ENCODE measurements at places on chromosomes 7 and 10. TPM values are rescaled to one million over a fixed set of nuclear protein-coding genes. Genes with fewer than 3 reads are reported as not detected.

Gene MYL10
- total RNA-seq: not detected

DNA sequence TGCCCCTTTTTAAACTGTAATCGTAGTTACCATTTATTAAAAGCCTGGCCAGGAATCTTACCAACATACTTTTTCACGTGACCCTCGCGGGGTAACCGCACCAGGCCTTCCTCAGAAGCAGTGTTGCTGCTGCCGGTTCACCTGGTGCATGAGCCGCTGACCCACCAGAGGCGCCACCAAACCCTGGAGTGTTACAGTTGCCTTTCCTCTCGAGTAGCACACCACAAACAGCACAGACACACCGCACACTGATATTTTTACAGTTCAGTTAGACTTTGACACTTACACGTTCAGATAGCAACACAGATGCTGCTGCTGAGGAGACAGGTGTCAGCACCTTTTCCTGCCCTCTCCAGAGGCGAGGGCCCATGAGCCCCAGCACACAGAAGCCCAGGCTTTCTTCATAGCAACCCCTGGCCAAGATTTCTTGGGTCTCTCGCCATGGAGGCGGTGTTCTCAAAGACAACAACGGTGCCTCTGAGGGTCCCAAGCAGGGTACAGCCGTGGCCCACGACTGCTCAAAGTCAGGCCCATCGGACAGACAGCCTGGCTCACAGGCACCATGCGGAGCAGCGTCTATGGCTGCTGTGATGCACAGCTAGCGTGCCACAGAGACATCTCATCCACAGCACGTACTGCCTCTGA lies 123.1 kb downstream of the DIP2C start:
- no peak for DNase-seq

GRCh38 chr7:128303643-128304042 lies 40.1 kb downstream of the RBM28 start:
- DNase-seq: no peak

DNA sequence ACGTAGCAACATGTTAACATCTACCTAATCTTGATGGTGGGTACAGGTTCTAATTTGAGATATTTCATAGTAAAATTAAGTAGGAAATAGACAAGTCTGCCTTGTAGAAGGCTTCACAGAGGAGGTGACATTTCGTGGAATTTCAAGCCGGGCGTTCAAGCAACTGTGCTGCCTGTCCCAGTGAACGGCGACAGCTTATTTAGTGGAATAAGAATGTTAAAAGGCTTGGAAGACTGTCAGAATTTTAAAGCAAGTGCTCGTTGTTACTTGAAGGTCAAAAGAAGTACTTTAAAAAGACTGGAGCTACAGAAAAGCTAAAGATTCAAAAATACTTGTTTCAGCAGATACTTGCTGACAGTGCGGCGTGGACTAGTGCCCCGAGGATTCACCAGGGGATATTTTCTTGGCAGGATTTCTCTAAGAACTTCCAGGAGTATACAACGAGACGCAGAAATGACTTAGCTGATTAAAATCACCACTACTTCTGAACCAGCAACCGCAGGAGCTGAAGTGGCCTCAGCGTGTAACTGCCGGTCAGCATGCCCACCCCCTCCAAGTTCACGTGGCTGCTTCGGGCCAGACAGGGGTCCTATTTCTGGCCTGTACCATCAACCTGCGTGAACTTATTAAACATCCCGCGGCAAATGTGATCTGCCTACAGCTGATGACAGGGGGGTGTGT lies 46.5 kb downstream of the CTBP2 start:
- DNase-seq: no peak

DNA sequence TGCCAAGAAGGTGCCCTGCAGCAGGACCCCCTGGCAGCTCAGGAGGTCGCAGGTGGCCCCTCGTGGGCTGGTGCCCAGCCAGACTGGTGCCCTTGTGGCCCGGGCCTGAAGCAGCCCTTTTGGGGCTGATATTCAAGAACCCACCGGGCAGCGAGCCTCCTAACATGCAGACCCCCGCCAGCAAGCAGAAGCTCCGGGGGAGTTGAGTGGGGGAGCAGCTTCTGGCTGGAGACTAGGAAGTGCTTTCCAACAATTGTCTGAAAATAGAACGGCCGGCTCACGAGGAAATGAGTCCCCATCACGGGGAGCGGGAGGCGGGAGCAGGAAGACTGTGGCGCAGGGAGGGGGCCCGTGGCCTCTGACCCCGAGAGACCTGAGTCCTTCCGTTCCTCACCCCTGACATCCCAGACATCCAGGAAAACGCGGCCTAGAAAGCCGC lies 9.5 kb upstream of the INTS1 start:
- DNase-seq: no peak

Gene ADAM12
- 0.82 TPM for total RNA-seq

Gene ASB10
- total RNA-seq: not detected

Gene HYAL4
- not detected for total RNA-seq

Gene SEMA3C
- total RNA-seq: 287 TPM

- DNase-seq: no peak
Measured at GRCh38 chr7:18174996-18175395, 147.3 kb upstream of the PRPS1L1 start.

Gene DGKI
- 1.4 TPM for total RNA-seq

Gene POLL
- total RNA-seq: 25.3 TPM

DNA sequence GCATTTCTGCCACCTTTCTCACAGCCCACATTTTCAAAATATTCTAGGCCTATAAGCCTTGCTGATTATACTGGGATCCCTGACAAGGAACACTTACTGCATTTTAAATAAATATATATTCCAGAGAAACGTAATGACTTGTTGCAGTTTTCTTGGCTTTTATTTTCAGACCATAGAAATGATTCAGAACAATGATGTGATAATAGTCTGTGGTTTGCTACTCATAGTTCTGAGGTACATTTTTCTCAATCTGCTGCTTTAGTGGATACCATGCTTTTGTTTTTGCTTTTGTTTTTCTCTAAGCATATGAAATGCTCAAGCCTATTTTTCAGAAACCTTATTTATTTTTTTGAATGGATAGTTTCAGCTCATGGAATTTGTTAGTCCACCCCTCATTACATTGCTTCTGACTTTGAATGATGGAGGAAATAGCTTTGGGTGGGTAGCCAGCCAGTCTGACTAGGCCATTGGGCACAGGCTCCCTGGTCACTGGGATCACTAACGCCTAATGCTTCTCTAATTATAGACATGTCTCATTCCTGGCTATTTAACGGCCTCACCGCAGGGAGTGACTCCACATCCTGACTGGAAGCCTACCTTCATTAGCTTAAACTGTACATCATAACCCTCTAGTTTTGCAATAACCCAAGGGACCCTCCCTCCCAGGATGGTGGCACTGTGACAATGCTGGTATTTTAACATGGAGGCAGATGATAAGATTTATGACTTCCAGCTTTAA lies 66.1 kb downstream of the MBL2 start:
- DNase-seq: no peak

DNA sequence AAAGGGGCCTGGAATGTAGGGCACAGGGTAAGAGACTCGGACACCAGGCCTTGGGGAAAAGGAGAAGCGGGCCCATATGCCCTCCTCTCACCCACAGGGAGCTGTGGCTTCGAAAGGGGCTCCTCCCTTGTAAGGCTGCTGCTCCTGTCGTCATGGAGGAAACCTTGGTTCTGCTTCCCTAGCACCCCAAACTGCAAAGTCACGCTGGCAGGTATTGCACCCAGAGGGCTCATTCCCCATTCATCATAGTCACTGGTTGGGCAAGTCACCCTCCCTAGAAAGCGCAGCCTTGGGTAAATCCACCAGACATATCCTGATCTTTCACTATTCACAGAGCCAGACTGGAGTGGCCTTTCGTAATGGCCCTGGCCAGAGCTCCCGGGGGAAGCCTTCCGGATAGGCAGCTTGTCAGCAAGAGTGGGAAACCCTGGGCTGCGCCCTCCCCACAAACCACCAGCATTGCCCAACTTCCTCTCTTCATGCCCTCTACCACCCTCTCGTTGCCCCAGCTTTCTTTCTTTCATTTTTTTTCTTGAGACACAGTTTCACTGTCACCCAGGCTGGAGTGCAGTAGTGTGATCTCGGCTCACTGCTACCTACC lies 121.0 kb downstream of the HIP1 start:
- peak; percentile 82 for DNase-seq

DNA sequence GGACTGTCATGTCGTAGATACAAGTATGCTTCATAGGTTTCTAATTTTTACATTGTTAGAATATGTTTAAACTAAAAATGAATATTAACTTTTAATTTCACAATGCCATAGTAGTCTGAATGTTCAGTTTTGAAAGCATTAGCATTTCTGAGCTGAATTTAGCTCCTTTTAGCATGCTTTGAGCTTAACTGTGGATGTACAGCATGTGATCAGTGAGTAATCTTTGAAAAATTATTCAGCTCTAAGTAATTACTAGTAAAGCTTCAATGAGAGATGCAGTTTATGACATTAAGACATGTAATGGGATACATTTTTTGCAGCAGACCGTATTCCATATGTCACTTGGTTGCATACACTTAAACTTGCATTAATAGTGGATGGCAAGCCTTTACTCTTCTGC lies 114.1 kb upstream of the WNT16 start:
- DNase-seq: no peak

- no peak for DNase-seq
Measured at GRCh38 chr10:102764470-102765161, 20.9 kb downstream of the WBP1L start.

Gene GPER1
- 10.7 TPM for total RNA-seq

Gene CABCOCO1
- total RNA-seq: 1.7 TPM

DNA sequence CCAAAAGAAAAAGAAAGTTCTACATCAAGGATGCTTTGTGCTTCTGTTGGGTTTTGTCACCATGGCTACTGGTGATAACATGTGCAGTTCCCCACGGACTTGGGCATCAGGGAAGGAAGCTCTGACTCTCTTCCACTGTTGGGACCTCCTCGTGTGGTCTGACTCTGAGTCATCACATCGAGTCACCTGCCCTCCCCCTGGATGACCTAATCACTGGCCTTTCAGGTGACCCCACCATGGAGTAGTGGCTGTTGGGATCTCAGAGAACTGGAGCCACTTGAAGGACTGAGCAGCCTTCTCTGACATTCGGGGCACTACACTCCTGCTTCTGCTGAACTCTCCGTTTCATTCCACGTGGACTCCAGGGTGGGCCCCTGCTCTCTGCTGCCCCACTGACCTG lies 60.8 kb upstream of the DOCK1 start:
- DNase-seq: no peak

GRCh38 chr7:4797858-4798705 lies 22.7 kb downstream of the AP5Z1 start:
- DNase-seq: no peak

Gene SPAM1
- total RNA-seq: not detected

- peak; percentile 34 for DNase-seq
Measured at GRCh38 chr7:51224811-51225595, 91.6 kb downstream of the COBL start.

GRCh38 chr10:132558516-132559413 lies 21.2 kb downstream of the INPP5A start:
- DNase-seq: peak; percentile 52

DNA sequence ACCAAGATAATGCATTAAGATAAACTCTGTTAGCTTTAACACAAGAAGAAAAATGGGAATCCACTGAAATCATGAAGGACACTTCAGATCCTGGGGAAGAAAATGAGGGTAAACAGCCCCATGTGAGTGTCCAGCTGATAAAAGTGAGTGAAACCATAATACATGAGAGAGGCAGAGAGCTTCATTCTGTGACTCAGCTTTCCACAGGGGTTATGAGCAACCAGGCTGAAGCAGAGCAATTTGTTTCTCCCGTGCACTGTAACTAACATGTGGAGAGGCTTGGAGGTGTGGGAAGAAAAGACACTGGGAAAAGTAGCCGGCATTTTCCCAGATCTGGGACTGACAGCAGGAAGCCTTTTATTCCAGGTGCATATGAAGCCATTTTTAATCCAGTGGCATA lies 971.7 kb downstream of the ANKRD7 start:
- no peak for DNase-seq

DNA sequence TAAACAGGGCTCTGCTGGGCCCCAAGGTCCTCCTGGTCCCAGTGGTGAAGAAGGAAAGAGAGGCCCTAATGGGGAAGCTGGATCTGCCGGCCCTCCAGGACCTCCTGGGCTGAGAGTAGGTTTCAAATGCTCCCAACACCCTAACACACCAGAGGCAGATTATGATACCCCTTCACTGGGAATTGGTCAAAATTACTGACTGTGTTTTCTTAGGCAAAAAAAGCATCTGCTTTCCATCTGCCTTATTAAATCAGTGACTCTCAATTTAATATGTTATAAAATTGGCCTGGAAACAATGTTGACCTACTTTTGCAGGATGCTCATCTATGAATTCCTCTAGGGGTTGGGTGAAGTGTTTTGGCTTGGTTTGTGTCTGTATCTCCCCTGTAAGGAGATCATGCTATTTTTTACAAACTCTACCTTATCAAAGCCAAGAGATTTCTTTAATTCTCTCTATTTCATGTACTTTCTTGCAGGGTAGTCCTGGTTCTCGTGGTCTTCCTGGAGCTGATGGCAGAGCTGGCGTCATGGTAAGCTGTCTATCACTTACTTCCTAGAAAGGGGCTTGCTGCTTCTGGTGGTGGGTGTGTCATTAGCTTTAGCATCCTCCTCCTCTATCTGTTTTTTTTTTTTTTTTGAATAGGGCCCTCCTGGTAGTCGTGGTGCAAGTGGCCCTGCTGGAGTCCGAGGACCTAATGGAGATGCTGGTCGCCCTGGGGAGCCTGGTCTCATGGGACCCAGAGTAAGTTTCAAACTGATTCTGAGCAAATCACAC lies 15.9 kb downstream of the COL1A2 start:
- DNase-seq: no peak

Gene PIK3AP1
- total RNA-seq: 10.0 TPM

DNA sequence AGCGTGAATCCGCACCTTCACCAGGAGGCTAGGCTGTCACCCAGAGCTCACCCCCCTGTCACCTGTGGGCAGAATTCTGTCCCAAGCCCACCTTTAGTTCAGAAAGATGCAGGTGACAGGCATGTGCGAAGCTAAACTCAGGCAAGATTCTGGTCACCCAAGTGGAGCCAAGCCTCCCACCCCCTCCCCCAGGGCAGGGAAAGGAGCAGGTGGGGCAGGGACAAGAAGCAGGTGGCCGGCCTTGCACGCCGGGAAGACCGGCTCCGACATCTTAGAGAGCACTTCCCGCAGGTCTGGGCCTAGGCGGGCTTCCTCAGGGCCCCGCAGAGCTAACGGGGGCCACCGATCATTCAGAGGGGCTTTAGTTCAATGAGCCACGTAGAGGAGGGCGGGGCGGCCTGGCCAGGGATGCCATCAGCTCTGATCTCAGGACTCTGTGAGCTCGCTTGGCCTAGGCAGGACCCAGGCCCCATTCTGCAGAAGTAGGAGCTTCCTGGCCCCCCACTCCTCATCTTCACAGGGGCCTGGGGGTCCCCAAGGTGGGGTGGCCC lies 19.9 kb downstream of the UNCX start:
- no peak for DNase-seq

- no peak for DNase-seq
Measured at GRCh38 chr10:132784866-132785722, 853 bp downstream of the NKX6-2 start.

Gene SPDYE3
- total RNA-seq: not detected

GRCh38 chr7:92766461-92767003 lies 69.8 kb downstream of the CDK6 start:
- DNase-seq: no peak

- DNase-seq: no peak
Measured at GRCh38 chr10:124066781-124067714, 26.4 kb downstream of the CHST15 start.
